Epithelial cell of proximal tubule (primary cell): ENCODE measurements at places on chromosomes 3 and 15.

GRCh38 chr3:85821130-85821756 lies 862.5 kb downstream of the CADM2 start:
- no peak for DNase-seq

DNA sequence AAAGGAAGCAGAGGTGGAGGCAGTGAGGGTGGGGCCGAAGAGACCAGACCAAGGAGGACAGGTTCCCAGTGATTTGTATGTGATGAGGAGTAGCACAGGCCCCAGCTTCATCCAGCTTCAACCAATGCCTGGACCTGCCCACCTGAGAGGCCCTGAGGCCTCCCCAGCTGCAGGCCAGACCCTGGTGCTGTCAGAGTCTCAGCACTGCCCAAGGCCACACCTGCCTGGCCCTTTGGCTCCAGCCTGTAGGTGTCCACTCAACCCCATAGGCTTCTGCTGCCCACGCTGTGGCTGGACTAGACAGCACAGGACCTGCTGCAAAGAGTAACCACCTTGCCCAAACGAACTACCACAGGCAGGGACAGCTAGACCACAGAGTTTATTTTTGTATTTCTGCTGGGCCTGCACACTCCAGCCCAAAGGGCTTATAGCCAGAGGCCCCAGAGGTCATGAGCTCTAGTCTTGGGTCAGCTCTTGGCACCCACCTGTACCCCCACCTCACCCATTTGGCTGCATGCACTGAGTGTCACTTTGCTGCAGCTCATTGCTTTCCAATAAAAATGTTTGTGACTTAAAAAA lies 81.9 kb upstream of the CDV3 start:
- no peak for DNase-seq

DNA sequence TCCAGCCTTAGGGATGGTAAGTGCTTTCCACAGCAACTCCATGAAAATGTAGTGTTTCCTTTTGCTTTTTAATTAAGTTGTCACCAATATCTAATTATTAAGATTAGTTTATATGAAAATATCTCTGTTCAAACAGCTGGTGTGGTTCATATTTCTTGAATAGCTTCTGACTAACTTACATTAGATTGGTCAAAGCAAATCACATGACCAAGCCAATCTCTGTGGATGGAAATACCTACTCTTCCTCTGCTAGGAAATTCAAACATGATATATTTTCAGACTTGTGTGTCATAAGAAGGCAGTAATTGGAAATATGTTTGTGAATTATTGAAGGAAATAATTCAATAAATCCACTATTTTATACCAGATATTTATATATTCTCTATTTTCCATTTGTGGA lies 54.6 kb upstream of the CADM2 start:
- no peak for DNase-seq

DNA sequence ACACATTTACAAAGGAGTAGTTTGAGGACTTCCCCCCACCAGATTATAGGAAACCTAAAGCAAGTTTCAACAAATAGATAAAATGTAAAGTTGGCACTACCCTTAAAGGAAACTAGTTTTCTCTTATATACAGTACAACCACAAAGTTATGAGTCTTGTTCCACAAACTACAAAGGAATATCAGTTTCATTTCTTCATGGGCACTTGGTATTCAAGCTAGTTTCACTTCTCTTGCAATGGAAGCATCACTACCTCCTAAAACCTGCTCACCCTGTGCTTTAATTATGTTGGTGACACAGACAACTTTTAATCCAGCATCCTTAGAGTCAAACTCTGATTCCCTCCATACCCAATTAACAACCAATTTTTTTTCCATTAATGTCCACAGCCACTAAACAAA lies 707.0 kb downstream of the ROBO2 start:
- DNase-seq = no peak

GRCh38 chr3:128312271-128312670 lies 154.4 kb downstream of the DNAJB8 start:
- DNase-seq = no peak

GRCh38 chr3:184757022-184757651 lies 45.3 kb upstream of the MAGEF1 start:
- no peak for DNase-seq

GRCh38 chr15:94638183-94638582 lies 406.8 kb downstream of the MCTP2 start:
- no peak for DNase-seq

DNA sequence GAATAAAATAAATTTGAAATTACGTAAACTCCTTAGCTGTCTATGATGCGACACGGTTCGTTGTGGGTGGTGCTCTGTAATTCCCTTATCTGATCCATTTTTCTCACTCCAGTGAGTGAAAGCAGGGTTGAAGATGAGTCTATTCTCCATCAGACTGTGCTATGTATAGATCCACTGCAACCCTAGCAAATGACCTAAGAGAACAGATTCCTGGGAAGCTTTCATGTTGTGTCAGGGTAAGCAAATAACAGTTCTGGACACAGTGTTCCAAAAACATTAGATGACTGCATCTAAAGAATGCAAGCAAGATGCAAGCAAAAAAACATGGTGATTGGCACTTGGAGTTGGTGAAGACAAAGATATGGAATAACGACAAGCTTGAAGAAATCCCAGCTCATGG lies 239.3 kb downstream of the SLC9A9 start:
- peak; percentile 46 for DNase-seq

DNA sequence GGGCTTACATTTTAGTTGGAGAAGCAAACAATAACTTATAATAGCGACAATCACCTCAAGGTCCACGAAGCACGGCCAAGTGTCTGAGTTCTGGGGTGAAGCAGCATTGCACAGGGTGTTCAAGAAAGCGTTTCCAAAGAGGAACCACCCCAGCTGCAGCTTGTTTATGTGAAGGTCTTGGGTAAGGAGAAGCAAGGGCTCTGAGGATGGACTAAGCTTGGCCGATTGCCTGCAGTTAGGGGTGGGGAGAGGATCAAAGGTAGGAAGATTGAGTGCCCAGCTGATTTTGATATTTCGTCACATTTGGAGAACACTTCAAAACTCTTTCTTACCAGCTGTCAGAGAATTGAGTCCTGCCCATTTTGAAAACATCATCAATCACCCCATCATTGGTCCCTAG lies 321.6 kb upstream of the DNAJC19 start:
- DNase-seq = no peak

DNA sequence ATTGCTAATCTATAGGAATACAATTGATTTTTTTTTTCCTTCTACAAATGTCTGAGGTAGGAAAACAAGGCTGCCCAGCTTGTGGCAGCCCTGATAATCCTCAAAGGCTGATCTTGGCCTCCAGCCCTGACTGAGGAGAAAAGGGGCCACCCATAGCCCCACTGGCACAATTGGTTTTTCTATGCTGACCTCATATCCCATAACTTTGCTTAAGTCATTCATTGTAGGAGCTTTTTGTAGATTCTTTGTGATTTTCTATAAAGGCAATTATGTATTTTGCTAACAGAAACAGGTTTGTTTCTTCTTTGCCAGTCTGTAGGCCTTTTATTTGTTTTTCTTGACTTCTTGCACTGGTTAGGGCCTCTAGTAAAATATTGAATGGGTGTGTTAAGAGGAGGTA lies 80.2 kb upstream of the C15orf39 start:
- DNase-seq = no peak

DNA sequence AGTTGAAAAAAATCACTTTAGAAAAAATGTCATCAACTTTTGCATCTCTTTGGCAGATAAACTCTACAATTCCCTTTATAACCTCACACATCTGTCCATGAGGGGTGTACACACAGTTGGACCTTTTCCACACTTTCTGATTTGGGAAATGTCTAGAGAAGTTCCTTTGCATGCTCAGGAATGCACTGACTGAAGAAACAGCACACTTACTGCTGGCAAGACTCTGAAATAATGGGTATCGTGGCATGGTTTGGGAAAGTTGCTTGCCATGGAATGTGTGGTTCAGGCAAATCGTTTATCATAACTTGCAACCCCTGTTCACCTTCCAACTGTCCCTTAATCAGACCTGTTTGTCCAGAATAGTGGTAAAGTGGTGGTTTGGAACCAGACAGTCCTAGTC lies 135.3 kb upstream of the TGFBR2 start:
- no peak for DNase-seq
